ENCODE measurements at places on chromosomes 12 and 14.

DNA sequence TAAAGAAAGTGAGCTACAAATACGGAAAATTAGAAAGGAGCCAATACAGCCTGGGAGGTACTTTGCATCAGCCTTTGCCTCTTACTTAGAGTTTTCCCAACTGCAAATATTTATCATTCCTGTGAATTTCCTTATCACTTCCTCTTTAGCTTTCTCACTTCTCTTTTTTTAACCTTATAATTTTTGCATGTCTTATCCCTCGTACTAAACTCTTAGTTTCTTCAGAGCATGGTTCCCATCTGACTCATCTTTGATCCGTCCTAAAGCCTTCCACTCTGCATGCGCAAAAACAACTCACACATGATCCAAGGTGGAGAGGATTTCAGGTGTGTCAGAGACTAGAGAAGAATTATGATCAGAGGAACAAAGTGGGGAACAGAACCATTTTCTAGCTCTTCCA, 9.6 kb upstream of the SNAPC1 start:
- DNase-seq, result no peak

DNA sequence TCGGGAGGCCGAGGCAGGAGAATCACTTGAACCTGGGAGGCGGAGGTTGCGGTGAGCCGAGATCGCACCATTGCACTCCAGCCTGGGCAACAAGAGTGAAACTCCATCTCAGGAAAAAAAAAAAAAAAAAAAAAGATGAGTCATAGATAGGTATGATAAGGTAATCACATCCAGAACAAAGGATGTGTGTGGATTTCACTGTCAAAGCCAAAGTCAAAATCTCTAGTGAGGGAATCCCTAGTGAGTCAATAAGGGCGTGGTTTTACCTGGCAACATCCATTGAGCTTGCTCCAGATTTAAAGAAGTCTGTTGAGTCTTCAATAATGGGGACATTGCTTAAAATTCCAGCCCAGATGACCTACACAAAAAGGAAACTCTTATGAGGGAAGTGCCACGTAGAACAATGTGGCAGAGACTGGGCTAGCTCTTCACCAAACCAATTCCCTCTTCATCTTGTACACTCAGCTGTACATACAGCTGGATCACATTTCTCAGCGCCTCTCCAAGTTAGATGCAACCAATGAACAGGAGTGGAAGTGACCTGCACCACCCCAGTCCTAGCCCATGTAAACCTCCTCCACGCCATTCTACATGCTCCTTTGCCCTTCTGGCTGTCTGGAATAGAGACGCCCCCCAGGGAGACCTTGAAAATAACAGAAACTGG, 23.4 kb downstream of the ALDH1L2 start:
- DNase-seq, result no peak

DNA sequence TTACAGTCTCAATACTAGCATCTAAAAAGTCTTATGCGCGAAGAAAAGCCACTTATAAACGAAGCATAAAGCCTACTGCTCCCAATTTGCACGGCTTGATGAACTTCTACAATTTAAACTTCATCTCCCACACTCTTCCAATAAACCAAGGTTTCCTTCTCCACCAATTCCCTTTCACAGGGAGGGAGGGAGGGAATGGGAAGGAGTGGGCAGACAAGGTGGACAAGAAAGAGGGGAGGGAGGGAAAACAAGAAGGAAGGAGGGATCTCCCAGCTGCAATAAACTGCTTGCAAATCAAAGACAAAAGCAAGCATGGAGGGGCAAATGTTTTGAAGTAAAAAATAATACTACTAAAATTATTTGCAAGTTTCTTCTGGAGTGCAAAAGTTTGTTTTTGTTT, 64.5 kb downstream of the MED13L start:
- DNase-seq, result no peak

DNA sequence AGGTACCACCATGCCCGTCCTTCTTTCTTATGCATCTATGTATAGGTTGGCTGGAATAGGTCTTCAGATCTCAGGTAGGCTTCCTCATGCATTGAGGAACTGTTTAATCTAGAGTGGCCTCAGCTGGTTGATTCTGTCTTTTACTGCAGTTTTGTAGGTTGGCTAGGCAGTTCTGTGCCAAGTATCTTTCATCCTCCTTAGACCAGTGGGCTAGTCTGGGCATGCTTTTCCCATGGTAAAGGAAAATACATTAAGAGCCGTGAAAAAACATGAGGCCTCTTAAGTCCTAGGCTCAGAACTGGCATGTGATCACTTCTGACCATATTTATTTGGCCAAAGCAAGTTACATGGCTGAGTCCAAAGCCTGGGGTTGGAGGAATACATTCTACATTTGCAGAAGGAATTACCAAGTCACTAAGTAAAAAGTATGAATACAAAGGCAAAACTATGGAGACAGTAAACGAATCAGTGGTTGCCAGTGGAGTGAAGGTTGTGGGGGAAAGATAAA, 137.3 kb downstream of the WIF1 start:
- no peak for DNase-seq

GRCh38 chr14:68792979-68793733, at the start of gene ZFP36L1:
Gene ZFP36L1, minus strand, starts transcription at chr14:68793067. Its CDS starts 129 bp downstream, at chr14:68792938.
- DNase-seq, result peak; percentile 86

DNA sequence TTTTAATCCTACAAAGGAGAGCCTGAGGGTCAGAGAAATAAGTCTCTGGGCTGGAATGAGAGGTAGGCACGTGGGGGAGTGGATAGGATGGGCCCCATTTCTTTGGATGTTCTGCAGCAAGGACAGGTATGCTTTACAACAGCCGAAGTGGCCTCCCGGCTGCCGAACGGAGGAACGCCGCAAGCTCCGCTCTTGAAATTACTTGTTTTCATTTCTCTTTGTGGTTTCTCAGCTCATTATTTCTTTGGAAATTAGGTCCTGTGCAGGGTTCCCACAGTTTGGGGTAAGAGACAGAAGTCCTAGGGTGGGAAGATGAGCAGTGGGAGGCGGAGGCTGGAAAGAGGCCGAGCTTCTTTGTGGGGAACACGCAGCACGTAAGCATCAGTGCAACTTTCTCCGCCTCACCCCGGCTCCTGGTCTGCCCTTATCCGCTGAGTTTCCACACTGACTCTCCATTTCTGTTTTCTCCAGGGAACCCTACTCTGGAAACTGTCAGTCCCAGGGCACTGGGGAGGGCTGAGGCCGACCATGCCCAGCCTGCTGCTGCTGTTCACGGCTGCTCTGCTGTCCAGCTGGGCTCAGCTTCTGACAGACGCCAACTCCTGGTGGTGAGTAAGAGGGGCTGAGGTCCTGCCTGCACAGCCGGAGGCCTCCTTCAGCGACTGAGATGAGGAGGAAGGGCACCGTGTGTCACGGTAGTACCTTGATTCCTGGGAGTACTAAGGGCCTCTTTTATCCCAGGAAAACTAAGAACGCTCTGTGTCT, 2.0 kb downstream of the WNT5B start:
- DNase-seq, result no peak

DNA sequence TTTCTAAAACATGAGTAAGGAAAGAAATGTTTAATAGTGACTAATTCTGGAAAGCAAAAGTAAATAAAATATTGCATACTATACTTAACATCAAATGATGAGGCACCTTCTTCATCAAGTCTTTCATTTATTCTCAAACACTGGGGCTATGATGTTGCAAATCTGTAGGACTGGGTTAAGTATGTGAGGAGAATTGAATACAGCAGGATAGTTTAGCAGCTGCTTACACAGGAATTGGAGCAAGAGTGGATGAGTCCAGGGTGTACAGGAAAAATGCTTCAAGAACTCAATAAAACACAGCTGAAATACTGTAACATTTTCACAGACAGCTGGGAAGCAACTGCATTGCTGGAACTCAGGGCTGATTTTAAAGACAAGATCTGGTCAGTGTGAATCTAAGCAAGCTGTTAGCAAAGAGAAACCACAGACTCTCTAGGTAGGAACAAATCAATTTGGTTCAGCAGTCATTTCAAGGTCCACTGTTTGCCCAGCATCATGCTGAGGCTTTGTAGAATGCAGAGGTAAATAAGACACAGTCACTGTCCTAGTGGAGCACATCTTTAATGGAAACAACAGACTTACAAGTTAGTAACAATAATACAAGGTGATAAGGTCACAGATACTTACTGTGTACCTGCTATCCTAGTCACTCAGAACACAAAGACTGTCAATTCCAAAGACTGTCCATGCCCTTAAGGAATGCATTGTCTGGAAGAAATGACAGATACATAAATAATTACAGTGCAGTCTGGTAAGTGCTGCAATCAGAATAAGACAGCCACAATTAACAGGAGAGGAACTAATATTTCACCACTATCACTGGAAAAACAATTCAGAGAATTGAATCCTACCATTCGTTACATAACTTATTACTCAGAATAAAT, 96.8 kb upstream of the DACT1 start:
- DNase-seq, result no peak

DNA sequence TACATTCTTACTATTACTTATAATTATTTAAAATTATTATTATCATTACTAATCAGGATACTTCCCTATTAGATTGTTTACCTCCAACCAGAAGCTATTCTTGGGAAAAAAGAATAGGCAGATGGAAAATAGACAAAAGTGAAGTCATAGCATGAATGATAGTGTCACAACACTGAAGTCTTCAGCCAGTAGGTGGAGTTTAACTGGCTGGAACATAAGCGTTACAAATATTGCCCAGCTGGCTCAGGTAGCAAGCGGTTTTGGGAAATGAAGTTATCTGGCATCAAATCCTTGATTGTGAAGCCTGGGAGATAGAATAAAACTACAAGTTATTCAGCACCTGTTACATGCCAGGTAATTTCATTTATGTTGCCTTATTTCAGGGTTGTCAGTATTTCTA, 762.9 kb downstream of the C12orf50 start:
- DNase-seq, result no peak

- DNase-seq, result no peak
These were observed 449.1 kb upstream of the SOX5 start for GRCh38 chr12:24398605-24399004.

GRCh38 chr12:132161036-132161781, 17.0 kb downstream of the NOC4L start:
- DNase-seq, result no peak

DNA sequence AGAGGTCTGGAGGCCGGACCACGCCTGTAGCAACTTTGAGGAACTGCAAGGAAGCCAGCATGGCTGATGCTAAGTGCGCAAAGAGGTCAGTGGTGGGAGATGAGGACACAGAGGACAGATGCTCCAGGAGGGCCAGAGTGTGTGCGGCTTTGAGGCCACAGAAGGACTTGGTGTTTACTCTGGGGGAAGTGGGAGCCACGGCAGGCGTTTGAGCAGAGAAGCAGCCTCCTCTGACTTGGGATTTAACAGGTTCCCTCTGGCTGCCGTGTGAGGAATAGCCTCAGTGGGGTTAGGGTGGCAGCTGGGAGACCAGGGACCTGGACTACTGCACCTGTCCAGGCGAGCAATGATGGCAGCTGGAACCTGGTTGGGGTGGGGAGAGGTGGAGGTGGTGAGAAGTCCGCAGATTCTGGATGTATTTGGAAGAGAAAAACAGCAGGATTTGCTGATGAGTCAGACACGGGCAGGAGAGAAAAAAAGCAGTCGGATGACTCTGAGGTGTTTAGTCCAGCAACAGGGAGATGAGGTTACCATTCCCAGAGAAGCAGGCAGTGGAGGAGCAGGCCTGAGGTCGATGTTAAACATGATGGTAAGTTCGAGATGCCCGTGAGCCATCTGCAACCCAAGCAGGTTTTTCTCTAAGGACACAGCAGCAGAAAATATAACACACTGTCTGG, 143.5 kb downstream of the SCARB1 start:
- DNase-seq, result no peak

DNA sequence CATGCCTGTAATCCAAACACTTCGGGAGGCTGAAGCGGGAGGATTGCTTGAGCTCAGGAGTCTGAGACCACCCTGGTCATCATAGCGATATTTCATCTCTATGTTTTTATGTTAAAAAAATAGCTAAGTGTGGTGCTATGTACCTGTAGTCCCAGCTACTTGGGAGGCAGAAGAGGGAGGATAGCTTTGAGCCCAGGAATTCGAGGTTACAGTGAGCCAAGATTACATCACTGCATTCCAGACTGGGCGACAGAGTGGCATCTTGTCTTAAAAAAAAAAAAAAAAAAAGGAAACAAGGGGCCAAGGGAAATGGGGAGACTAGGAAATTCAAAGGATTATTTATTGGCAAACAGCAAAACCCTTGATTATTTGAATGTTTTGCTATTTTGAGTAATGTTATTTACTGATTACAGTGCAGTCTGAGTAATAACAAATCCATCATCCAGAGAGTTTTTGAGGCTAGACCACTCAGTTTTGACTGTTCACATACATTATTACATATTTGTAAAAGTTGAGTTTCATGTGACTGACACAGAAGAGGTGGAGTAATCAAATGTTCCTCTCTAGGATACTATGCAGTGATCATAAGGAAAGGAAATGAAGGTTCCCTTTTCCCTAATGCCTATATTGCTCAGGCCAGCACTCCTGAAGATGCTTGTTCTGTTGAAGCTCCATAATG, 40.8 kb downstream of the PRKCH start:
- DNase-seq, result no peak

DNA sequence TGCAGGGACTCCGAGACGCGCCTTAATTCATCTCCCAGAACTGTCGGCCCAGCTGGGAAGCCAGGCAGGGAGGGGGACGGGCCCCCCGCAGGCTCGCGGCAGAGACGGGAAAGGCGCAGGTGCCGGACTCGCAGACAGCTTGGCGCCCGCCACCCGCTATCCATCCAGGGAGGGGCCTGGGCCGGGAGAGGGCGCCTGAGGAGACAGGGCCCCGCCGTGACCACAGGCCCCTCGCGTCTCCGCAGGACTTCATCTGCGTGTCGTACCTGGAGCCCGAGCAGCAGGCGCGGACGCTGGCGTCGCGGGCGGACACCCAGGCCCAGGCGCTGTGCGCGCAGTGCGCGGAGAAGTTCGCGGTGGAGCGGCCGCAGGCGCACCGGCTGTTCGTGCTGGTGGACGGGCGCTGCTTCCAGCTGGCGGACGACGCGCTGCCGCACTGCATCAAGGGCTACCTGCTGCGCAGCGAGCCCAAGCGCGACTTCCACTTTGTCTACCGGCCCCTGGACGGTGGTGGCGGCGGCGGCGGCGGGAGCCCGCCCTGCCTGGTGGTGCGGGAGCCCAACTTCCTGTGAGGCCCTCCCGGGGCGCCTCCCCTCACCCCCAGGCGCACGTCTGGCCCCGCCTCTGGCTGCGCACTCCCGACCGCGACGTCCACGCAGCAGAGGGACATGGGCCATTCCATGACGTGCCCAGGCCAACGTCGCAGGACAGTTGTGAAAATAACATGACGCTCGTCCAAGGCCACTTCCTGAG, 60.6 kb downstream of the LGMN start:
- DNase-seq, result no peak

DNA sequence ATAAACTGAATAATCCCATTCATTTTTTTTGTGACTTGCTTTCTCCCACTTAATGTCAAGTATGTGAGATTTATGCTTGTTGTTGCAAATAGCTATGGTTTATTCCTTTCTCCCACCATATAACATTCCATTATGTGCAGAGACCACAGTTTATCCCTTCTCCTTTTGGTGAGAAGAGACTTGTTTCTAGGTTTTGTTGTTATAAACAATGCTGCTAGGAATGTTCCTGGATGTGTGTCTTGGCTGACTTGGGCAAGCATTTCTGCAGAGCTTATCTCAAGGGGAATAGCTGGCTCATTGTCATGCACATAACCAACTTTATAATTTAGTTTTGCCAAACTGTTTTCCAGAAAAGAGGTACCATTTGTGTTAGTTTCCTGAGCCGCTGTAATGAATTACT, 47.6 kb upstream of the PPP1CC start:
- no peak for DNase-seq

GRCh38 chr14:34460841-34461240, 1.2 kb downstream of the SPTSSA start:
- DNase-seq, result no peak

- DNase-seq, result no peak
These were observed 890 bp downstream of the SPTLC2 start for GRCh38 chr14:77615361-77616132.

- DNase-seq, result peak; percentile 84
These were observed at the start of gene CORO1C for GRCh38 chr12:108731105-108731865. Gene CORO1C, minus strand, starts transcription at chr12:108731518. Its CDS starts 30,200 bp downstream, at chr12:108701318.

- DNase-seq, result no peak
These were observed 1.5 kb downstream of the OR4E1 start for GRCh38 chr14:21672116-21672515.

All from stimulated activated CD8-positive, alpha-beta memory T cell treated with anti-CD3 and anti-CD28 coated beads, Interleukin-7, amount 100 ng/mL, for 1 hour (primary cell).